CD4-positive, alpha-beta T cell treated with Interferon alpha-2 for 1 hour (primary cell): ENCODE measurements at places on chromosomes 4 and X.

DNA sequence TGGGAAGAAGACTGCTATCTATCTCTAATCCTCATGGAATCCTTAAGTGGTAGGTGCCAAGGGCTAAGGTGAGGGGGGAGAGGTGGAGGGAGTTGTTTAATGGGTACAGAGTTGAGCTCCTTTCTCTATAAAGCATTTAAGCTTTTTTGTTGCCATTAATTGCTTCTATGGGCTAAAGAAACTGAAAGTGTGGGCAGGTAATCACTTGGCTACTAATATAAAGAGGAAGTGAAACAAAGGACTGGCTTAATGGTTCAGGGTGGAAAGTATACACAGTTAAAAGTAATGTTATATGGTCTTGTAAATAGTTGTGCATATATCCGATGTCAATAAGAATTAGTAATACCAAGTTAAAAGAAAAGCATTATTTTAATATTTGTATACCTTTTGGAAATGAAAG lies 83.9 kb downstream of the POLA1 start:
- DNase-seq: no peak

DNA sequence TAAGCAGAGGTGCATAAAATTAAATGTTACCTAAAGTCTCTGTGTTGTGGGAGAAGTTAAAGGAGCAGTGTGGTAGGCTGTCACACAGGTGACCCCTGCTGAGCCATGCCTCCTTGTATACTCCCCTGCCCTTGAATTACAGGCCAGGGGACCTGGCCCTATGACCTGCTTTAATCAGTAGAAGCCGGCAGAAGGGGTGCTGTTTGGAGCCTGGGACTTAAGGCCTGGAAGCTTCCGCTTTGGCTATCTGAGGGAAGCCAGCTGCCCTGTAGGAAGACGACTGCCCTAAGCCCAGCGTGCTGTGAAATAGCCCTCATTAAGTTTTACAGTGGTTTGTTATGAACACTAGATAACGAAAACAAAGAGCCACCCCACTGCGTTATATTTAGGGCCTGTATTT lies 34.1 kb downstream of the SPINK2 start:
- DNase-seq: no peak

- no peak for DNase-seq
Measured at GRCh38 chr4:104571341-104571740, 76.6 kb upstream of the CXXC4 start.

GRCh38 chr4:67092351-67092750 lies 453.0 kb downstream of the CENPC start:
- DNase-seq: no peak

DNA sequence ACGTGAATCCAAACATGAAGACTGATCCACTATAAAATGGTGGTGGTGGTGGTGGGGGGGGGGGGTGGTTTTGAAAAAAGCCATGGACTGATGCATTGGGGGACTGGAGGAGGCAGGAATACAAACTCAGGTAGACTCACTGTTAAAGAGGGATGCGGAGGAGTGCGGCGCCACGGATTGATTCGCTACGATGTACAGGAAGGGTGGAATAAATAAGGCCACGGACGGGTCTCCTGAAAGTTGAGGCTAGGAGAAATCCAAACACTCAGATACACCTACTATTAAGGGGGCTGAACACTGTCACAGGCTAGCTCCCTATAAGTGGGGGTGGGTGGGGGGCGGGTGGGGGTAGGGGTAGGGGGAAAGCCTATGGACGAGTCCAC lies 591 bp downstream of the ELK1 start:
- DNase-seq: no peak

DNA sequence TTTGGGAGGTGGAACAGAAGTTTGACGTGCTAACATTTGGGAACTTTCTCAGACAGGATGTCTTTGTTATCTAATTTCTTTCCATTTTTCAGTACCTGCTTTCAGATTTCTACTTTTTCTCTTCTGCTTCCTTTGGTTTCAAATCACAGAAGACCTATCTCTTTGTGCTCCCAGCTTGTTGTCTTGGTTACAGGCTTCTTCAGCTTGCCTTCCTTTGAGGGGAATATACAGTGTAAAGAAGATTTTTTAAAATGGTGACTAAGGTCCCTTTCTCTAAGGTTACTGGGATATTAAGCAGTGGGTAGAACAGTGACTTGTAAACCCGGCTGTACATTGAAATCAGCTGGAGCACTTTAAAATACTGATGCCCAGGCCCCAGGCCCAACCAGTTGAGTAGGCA lies 48.0 kb downstream of the TMEM164 start:
- no peak for DNase-seq

- no peak for DNase-seq
Measured at GRCh38 chrX:74788545-74789086, 136.6 kb downstream of the NEXMIF start.

DNA sequence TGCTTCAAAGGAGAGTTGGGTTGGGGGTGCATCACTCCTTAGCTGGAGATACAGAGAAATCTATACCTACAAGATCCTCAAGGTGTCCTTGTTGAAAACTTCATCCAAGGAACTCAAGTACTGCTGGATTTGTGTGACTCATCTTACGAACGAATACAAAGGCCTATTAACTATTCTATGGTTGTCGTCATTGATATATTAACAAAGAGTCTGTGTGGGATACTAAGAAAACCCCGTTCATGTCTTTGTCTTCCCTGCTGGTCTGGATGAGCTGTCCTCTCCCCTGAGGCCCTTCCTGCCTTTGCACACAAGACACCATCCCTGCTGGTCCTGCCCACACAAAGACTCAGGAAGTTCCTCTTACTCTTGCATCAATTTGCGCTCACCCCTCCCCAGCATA lies 54.9 kb upstream of the IRF2 start:
- no peak for DNase-seq

GRCh38 chrX:103818842-103819619 lies 13.0 kb downstream of the RAB9B start:
- DNase-seq: no peak

DNA sequence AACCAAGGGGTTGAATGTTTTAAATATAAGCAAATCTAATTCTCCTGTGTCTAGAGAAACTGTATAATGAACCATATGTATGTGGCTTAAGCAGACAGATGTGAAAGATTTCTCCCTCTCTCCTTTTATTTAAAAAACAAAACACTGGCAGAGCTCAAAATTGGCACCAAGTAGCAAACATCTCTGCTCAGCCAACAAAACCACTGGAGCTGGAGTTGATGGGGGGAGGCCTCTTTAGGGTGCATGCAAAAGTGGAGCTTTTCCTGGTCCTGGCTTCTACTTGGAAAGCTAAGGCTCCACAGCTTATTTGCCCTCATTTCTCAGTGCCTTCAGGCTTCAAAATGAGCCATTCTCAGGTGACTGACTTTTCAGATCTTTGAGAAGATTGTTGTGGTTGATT lies 95.6 kb downstream of the REPS2 start:
- no peak for DNase-seq

GRCh38 chr4:81663368-81663767 lies 191.7 kb upstream of the RASGEF1B start:
- DNase-seq: no peak

DNA sequence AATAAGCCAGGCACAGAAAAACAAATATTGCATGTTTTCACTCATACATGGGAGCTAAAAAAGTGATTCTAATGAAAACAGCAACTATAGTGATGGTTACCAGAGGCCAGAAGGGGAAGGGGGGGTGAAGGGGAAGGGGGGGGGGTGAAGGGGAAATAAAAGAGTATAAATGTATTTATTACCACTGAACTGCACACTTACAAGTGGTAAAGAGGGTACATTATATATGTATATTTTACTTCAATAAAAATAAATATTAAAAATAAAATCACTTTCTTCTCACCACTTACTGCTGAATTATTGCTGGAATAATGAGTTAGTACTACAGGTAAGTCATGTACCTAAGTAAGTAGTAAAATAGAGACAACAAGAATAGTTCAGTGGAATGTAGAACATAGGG lies 2.1 kb upstream of the VCX3B start:
- DNase-seq: no peak

DNA sequence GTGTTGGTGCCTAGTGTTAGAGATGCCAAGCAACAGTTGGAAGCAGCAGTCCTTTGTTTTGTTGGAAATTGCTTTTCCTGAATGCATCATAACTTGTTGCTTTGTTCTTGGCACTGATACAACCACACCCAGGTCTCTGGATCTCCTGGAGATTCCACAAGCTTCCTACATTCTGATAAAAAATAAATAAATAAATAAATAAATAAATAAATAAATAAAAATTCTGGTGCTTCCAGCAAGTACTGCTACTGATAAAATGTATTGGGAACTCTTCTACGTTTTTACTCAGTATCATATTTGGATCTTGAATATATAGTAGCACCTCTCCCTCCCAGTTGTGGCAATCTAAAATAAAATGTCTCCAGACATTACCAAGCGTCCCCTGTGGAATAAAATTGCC lies 62.7 kb upstream of the GRID2 start:
- DNase-seq: no peak

- no peak for DNase-seq
Measured at GRCh38 chr4:101289306-101289705, 58.0 kb downstream of the PPP3CA start.

GRCh38 chr4:70741867-70742658 lies 20.3 kb downstream of the RUFY3 start:
- no peak for DNase-seq

- DNase-seq: no peak
Measured at GRCh38 chr4:64360664-64361398, 48.4 kb downstream of the TECRL start.

DNA sequence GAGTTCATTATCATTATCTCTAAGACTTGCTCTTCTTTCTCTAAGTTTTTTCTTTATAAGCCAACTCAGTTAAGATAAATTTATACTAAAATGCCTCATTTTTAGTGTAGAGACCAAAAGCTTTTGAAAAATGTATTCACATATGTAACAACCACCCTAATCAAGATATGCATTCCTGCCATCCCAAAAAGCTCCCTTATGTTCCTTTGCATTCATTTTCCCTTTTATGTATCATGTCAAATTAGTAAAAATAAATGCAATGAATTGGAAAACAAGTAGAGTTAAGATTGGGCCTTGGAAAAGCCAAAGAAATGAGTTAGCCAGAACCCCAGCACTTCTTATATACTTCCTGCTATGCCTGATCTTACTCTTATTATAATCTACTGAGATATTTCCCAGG lies 62.2 kb downstream of the NPY2R start:
- DNase-seq: no peak

- no peak for DNase-seq
Measured at GRCh38 chrX:74423289-74423998, 2.2 kb downstream of the SLC16A2 start.

- DNase-seq: no peak
Measured at GRCh38 chr4:89137695-89138094, 26.4 kb downstream of the TIGD2 start.

DNA sequence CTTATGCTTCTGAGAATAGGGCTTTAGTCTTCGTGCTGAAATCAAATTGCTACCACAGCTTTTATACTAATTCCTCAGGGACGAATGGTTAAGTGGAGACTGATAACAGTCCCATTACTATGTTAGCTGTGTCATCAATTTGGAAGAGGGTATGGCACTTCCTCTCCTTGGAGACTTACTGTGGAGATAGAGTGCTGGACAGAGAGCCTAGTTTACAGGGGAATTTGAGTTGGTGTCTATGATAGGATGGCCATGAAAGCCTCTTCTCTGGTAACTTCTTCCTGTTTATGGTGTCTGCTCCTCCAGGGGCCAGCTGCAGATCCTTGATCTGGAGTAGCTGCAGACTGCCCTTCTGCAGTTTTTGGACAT lies 167.7 kb downstream of the ZNF518B start:
- DNase-seq: no peak

DNA sequence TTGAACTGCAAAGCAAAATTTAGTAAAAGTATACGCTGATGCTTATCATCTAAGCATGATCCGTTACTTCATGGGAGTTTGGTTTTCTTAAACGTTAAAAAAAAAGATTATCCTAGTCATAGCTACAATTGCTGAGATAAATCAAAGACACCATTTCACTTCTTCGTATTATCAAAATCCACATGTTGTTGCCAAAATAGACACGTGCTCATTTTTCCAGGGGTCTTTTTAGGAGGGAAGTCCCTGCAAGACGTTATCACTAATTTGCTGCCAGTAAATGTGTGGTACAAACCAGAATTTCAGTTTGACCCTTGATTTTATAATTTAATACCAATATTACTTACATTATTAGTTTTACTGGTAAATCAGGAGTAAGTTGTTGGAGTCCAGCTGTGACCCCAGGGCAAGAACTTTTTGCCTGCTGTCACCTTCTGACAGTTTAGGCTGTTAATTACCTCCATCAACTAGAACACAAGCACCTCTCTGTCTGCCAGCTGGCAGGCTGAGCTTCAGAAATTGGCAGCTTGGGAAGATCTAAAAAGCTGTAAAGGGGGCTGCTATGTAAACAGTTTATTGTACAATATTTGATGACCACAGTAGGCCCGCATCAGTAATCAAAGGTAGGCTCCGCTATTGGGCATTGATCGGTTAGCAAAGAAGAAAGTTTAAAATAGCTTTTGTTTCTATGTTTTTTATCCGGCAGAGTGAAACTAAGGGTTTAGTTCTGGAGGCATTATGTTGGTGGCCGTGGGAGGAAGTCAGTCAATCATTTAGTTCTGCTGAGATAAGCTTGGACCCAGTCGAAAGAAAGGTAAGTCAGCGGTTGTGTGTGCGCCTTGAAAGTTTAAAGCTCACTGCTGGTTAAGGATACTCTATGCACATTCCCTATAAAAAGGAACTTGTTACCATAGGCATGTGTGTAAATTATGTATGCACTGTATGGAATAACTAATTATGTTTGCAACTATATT lies 196.4 kb downstream of the FBXO8 start:
- no peak for DNase-seq

DNA sequence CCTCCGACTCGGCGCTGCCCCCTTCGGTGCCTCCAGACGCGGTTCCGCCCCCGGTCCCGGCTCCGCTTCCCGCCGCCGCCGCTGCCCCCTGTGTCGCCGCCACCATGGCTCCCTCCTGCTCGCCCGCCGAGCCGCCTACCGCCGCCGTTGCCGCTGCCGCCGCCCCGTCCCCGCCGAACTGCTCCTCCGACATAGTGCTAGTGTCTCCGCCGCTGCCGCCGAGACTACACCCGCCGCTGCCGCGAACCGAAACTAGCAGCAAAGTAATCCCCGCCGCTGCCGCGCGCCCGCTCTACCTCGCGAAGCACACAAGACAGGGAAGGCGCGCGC lies 340 bp downstream of the HNRNPD start:
- no peak for DNase-seq
